SJSA1 (cell line): ENCODE measurements at places on chromosomes 5 and 9.

- no peak for DNase-seq
Measured at GRCh38 chr9:20084125-20084524, 295.3 kb upstream of the SLC24A2 start.

GRCh38 chr9:98491231-98491651 is 217.5 kb downstream of the GABBR2 start:
- no peak for DNase-seq

DNA sequence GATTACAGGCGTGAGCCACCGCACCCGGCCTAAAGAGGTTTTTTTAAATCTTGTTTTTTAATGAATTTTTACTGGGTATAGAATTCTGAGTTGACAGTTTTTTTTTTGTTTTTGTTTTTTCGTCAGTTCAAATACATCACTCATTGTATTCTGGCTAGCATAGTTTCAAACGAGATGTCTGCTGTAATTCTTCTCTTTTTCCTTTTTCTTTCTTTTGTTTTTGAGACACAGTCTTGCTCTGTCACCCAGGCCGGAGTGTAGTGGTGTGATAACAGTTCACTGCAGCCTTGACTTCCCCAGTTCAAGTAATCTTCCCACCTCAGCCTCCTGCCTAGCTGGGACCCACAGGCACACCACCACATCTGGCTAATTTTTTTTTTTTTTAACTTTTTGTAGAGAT is 2.2 kb upstream of the PRRT1B start:
- no peak for DNase-seq

DNA sequence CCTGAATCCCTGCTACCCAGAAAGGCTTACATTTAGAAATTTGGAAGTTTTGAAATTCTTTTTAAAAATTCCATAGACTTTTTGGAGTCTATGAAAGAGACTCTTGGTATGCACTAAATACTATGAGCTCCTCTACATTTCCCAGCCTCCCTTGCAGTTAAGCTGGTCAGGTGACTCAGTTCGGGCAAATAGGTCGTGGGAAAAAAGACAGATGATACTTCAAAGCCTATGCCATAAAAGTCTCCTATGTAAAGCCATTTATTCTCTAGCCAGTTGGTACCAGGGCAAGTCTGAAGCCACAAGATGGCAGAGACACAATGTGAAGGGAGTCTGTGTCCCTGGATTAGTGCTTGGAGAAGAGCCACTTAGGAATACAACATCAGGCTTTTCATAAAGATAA is 101.8 kb downstream of the BOD1 start:
- peak; percentile 24 for DNase-seq

DNA sequence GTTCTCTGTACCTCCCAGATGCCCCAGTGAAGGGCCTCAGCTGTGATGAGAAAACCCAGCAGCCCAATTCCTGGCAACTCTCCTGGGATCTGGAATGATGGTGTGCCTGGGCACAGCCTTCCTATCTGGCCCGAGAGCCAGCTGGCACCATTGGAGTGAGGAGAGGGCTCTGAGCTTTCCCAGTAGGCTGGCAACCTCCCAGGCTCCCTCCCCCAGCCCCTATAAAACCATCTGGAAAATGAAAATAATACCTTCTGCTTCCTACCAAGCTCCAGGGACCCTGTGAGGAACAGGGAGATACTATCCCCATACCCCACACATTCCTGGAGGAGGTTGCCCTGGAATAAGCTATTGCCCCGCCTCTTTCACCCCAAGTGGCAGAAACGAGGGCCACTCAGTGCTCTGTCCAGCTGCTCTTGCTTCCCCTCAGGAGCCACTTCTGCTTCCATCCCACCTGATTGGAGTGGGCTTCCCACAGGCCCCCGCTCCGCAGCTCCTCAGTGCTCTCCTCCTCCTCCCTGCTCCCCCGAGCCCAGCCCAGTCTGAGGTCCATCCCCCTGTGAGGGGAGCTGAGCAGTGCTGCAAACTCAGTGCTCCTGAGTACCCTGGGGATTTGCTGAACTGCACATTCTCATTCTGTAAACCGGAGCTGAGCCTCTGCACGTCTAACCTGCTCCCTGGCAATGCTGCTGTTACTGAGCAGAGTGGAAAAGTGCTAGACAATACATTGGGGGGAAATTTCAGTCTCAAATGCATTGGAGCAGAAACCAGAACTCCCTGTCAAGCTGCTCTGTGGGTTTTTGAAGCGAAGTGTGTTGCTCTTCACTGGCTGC is 74.7 kb downstream of the THBS4 start:
- DNase-seq: no peak

- no peak for DNase-seq
Measured at GRCh38 chr5:171895081-171895480, 109.5 kb downstream of the SMIM23 start.

DNA sequence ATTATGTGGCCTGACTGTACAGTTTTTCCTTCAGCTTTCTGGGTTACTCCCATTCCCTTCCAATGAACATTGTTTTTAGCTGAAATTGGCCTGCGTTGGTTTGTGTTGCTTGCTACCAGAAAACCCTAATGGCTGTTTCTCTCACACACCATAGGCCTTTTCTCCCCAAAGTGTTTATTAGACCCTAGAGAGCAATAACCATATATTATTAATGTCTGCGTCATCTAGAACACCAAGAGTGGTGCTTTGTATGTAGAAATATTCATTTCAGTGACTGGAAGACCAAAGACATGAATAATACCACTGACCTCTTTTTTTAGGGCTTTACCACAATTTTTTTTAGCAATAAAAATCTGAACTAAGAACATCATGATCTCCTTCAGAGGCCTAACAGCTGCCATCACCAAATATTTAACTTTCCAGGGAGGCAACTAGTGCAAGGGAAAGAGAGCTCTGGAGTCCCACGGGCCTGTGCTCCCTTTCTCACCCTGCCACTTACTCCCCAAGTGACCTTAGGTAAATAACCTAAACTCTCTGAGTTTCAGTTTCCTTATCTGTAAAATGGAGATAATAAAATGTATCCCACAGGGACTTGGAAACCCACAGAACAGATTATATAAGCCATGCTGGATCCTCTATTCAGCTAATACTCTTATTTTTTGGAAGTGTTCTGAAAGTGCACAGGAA is 201.9 kb upstream of the ISL1 start:
- no peak for DNase-seq

- DNase-seq: no peak
Measured at GRCh38 chr9:136373300-136374182, at the start of gene CARD9. Gene CARD9 (minus strand): TSS chr9:136373669. CDS start chr9:136372078, 1,591 bp downstream.

- no peak for DNase-seq
Measured at GRCh38 chr5:81986126-81986525, 14.3 kb downstream of the ATG10 start.

DNA sequence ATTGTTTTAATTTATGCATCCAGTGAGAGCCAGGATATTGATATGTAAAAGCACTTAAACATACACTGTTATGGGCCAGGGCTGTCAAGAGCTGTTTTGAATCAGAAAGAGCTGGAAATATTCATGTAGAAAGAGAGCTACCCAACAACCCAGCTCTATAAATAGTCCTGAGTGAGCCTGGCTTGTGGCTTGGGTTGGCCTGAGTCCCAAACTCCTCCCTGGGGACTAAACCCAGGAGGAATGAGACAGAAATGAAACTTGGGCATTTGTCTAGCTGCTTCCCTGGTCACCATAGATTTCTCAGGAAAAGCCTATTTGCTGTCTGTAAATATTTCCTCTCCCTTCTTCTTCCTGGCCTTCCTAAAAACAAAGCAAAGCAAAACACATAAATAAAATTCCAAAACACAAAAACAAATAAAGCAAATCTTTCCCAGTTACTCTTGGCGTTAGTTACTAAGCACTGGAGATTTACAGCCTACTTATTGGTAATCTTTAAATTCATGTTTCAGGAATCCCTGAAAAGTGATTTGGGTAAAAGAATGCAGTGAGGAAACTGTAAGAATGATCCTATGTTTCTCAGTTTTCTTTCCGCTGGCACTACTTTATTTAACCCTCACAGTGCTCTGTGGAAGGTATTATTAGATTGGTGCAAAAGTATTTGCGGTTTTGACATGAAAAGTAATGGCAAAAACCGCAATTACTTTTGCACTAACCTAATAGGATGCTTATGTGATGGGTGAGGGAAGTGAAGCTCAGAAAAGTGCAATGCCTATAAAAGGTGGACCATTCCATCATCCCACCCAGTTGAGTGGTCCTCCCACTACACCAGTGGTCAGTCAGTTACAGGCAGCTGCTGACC is 111.8 kb downstream of the CARTPT start:
- peak; percentile 84 for DNase-seq

GRCh38 chr9:99602854-99603253 is 218.8 kb upstream of the NR4A3 start:
- DNase-seq: no peak

DNA sequence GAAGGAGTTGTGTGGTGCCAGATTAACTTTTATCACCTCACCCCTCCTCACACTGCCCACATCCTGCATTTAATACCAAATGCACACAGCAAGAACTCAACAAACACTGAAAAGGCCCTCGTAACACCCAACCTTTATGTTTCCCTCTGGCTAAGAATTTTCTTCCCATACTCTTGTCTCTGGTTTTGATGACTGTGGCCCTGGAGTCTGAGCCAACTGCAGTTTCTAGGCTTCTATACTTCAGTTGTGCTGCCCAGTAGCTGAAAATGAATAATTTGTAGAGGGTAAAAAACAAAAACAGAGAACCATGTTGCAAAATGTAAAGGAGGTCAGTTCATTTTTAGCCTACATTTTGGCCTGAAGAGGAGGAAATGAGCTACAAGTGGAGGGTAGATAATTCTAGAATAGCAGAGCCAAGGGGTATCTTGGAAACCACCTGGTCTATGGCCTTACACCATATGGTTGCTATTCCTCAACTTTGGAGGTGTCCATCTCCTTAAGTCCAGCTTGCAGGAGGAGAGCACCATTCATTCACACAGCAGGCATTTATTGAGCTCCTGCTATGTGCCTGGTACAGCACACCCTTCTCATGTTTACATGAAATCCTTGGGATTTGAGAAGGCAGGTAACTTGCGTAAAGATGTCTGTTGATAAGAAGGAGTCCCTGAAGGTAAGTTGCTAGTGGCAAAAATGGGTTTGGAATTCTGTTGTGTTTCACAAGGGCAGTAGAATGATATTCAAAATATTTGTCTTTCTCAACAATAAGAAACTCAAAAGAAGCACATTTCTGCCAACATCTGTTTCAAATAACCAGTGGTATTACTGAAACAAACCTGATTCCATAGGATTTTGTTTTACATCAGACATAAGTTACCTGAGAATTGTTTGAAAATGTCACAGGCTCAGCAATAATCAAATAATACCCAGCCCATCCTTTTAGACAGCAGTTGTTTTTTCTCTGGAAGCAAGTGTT is 83.8 kb upstream of the TNFAIP8 start:
- no peak for DNase-seq

- DNase-seq: no peak
Measured at GRCh38 chr5:27491047-27491446, 452.7 kb upstream of the CDH9 start.

GRCh38 chr5:181181650-181182565 is 23.1 kb downstream of the TRIM7 start:
- DNase-seq: no peak

DNA sequence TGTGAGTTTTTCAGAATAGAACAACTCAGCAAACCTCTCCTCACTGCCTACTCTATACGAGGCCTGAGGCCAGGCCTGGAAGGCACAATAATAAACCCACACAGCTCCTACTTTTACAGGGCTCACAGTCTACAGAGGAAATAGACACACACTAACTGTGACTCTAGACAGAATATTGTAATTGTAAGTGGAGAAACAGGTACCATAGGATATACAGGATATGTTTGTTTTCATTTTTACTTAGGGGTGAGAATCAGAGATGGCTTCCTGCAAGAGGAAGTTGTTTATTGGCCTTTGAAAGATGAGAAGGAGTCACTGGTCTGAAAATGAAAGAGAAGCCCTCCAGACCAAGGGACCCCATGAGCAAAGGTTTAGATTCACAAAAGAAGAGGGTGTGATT is 35.8 kb upstream of the TGFBR1 start:
- DNase-seq: no peak

GRCh38 chr9:4967523-4967922 is 17.5 kb upstream of the JAK2 start:
- DNase-seq: no peak

DNA sequence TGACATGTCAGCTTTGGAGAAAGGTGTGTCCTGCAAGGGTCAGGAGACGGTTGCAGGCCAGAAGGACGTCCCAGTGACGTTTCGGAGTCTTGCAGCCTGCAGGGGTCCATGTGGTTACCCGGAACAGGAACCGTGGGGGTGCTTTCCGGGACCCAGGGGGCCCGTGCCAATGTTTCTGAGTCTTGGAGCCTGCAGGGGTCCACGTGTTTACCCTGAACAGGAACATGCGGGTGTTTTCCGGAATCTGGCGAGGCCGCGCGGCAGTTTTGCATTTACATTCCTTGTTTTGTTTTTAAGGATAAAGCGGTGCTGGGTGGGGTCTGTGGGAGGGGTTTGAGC is 30.6 kb downstream of the NKD2 start:
- no peak for DNase-seq

DNA sequence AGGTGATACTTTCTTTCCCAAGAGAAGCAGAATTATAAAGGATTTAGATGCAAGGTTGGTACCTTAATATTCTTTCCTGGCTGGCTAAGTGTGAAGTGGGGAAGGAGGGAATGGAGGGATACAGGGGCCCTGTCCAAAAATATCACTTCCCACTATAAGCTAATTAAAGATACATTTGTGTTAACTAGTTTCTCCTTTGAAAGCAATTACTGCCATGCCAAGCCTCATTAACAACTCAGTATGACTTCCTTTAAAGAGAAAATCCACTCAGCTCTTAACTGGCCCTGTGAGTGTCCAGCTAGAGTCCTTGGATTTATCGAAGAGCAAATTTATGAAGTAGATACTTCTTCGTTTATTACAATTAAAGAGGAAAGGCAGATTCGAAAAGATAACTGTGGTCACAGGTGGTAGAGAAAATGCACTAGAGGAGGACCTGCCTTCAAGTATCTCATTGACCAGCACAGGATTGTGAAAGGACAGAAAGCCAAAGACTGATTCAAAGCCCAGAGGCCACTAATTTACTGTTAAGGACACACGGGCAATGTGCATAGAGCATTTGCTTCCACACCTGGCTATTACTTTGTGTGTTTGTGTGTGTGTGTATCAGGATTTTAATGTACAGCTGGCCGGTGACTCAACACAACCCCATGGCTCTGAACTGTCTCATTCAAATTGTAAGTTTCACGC is 11.2 kb upstream of the GLDC start:
- DNase-seq: no peak

GRCh38 chr5:73304381-73304780 is 131.4 kb downstream of the TMEM174 start:
- no peak for DNase-seq

GRCh38 chr9:84512493-84512892 is 157.0 kb upstream of the NTRK2 start:
- DNase-seq: no peak

GRCh38 chr5:61620699-61621182 is 288.7 kb downstream of the ZSWIM6 start:
- DNase-seq: no peak
